Articular chondrocyte of knee joint (primary cell): ENCODE measurements at places on chromosomes 12 and 14. TPM values are rescaled to one million over a fixed set of nuclear protein-coding genes. Genes with fewer than 3 reads are reported as not detected.

ABCB9 gene
- total RNA-seq, result 8.3 and 9.4 TPM in 2 replicates

FAM90A1 gene
- 0.13 and 0.43 TPM in 2 replicates for total RNA-seq

KRT78 gene
- not detected in 2 replicates for total RNA-seq

CFAP251 gene
- total RNA-seq, result 4.2 and 4.8 TPM in 2 replicates

VPS37B gene
- 18.6 and 20.6 TPM in 2 replicates for total RNA-seq
